Stimulated activated CD4-positive, alpha-beta T cell treated with anti-CD3 and anti-CD28 coated beads, Interleukin-12 subunit alpha, Interleukin-12 subunit beta, amount 100 ng/mL, for 48 hours (primary cell): ENCODE measurements at places on chromosomes 7 and 10.

GRCh38 chr10:32982293-32982709 lies 24.3 kb upstream of the ITGB1 start:
- DNase-seq: no peak

GRCh38 chr7:94486216-94486615 lies 23.4 kb upstream of the CASD1 start:
- no peak for DNase-seq

DNA sequence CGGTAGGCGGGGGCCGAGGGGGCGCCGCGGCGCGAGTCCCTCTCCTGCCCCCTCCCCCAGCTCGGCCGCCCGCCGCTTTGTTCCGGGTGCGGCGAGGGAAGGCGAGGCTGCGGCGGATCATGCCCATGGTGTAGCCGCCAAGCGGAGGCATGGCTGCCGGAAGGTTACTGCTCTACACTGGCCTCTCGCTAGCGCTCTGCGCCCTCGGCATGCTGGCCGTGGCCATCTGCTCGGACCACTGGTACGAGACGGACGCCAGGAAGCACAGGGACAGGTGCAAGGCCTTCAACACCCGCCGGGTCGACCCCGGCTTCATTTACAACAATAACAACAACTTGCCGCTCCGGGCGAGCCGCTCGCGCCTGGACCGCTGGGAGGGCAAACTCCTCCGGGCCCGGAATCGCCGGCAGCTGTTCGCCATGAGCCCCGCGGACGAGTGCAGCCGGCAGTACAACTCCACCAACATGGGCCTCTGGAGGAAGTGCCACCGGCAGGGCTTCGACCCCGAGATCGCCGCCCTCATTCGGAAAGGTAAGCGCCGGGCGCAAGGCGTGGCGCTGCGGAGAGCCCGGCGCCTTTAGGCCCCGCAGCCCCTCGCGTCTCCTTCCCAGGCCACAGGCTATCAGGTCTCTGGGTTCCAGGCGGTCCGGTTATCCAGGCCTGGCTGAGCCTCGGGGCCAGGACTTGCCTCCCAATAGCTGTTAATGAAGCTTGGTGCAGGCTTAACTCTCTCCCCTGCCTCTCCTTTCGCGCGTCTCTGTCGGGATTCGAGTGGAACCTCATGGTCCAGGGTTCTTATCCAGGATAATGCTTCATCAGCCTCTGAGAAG lies 513 bp downstream of the TMEM178B start:
- no peak for DNase-seq

- no peak for DNase-seq
These were observed 138.9 kb upstream of the LYZL1 start for GRCh38 chr10:29150010-29150409.

DNA sequence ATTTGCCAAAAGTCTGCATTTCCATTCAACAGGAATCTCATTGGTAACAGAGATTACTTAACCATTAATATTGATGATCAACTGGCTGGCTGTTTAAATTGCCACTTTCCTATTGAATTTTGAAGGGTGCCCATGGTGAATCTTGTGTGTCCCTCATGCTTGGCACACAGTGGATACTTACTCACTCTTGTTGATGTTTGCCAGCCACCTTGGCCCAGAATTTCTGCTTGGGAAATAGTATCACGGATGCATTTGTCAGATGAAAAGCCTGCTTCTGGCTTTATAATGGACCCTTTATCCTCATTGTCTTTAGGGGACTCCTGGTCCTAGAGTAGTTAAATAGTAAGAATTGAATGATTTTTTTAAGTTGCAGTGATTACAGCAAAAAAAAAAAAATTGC lies 52.0 kb downstream of the MMRN2 start:
- DNase-seq: no peak

DNA sequence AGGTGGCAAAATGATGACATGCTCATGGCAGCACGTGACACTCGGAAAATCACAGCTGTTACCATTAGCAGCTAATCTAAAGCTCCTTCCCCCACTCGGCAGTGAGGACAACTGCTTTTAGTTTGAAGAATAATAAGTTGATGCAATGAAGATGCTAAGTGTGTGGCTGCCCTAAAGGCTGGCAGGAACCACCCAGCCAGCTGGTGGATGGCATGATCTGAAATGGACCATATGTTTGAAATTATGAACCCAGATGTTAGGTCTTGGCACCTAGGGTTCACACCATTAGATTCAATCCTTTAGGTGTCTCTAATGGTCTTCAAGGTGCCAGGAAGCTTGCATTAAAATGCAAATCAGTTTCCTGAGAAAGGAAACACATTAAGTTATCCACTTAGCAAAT lies 230.1 kb downstream of the WDR11 start:
- DNase-seq: no peak
